ENCODE measurements at places on chromosomes 5 and 9. TPM values are rescaled to one million over a fixed set of nuclear protein-coding genes. Genes with fewer than 3 reads are reported as not detected.

PCDHGA9 gene
- total RNA-seq, result 0.34 TPM

DNA sequence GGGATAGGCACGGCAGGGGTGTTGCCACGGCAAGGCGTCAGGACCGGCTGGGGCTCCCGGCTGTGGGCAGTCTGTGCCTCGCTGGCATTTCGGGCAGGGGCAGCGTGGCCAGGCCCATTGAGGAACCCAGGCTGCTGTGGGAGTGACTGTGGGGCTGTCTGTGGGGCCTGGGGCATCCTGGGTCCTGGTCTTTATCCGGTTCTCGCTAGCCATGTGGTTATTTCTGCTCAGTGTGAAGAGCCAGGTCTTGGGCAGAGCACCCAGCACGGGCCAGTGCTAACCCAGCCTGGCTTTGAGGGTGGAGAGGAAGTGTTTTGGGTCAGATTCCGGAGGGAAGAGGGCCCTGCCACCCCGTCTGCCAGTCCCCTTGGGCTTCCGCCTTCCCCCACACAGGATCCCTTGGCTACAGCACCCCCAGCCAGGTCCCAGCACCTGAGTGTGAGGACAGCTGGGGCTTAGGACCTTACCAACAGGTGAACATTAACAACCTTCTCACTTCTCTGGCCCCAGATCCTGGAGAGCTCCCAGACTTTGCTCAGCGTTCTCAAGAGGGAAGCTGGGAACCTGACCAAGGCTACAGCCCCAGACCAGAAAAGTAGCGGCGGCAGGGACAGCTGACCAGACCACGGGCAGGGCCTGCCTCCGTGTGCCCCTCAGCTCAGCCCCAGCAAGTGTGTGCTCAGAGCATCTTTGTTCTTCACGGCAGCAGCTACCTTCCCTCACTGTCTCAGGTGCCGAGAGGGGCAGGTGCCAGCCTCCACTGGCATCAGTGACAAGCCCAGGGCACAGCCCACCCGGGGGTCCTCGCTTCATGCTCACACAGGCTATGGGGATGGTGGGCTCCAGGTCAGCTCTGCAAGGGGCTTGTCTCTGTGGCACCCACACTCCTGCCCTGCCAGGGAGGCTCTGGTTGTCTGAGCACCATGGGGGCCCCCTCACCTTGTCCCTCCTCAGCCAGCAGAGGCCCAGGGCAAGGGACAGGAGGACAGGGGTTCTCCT is 1.1 kb downstream of the SSNA1 start:
- DNase-seq, result no peak

- no peak for DNase-seq
Observed at GRCh38 chr5:10653043-10653442, 89.2 kb downstream of the ANKRD33B start.

DNA sequence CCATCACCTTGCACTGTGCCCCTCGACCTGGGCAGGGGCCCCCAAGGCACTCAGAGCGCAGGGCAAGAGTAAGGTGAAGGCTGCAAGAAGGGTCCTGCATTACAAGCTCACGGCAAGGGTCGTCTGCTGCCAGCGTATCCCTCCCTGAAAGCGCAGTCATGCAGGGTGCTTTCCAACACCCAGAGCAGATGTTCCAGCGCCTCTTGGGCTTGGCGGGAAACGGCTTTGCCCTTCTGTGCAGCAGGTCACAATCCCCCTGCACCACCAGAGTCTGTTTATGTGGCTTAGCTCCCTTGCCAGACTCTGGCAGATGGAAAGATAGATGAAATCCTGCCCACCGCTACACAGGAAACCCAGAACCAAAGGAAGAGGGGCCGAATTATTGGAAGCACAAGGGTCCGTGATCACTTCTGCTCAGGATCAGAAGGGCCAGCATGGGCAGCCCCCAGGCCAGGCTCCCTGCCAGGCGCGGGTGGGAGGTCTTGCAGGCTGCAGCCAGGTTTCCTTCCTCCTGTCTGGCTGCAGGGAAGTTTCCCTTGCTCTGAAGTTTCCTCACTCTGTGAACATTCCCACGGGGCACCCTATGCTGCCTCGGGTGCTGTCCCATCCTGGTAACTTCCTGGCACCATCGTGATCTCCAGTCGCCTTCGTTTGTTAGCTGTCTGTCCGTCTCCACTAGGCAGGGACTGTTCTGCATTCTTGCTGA is 132.2 kb downstream of the ZNF354C start:
- no peak for DNase-seq

ZNG1C gene
- total RNA-seq, result 28.4 TPM

GRCh38 chr9:124101969-124102345 is 90.4 kb downstream of the LHX2 start:
- DNase-seq, result no peak

TGFBR1 gene
- 26.6 TPM for total RNA-seq

DNA sequence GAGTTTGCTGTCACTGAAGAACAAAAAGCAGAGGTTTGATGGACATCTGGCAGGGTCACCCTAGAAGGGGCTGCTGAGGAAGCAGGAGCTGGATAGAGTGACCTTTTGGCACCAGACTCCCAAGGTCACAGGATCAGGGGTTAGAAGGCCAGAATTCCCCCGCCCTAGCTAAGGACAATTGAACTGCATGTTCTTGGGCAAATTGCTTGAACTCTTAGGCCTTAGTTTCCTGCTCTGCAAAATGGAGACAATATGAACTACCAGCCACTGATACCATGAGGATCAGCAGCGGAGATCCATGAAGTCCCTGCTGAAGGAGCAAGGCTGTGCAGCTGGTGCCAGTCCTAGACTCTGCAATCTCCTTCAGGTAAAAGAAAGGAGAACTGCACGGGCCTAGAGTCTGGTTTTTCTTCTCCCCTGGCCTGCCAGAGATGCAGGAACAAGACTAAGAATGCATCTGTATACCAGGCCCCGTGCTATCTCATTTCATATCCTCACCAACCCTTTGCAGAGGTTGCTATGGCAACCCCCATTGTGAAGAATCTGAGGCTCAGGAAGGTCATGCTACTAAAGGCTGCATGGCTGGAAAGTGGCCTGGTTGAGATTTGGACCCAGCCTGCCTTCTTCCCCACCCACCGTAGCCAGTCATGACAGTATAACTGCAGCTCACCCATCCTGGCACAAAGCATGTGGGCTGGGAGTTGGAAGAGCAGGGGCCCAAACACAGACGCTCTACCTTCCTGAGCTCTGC is 33.7 kb downstream of the CAMK2A start:
- no peak for DNase-seq

GRCh38 chr5:61051267-61051666 is 106.3 kb downstream of the NDUFAF2 start:
- peak; percentile 47 for DNase-seq

DNA sequence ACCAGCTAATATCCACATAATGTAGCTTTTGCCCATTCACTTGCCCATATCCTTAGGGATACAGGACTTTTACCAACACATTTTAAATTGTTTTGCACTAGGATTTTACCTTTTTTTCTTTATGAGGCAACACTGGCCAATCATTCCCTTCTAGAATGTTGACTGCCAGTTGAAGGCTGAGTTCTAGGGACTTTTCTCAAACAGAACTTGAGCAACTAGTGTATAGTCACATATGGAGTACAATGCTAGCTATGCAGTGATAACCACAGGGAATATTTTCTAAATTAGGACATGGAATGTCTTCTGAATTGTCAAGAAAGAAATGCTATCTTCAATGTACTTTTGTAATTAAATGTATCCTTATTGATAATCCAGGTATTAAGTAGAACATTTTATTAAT is 133.6 kb downstream of the OXCT1 start:
- no peak for DNase-seq

GRCh38 chr5:156584871-156585270 is 257.9 kb downstream of the SGCD start:
- no peak for DNase-seq

- no peak for DNase-seq
Observed at GRCh38 chr5:164422400-164422799, 917.0 kb downstream of the MAT2B start.

DNA sequence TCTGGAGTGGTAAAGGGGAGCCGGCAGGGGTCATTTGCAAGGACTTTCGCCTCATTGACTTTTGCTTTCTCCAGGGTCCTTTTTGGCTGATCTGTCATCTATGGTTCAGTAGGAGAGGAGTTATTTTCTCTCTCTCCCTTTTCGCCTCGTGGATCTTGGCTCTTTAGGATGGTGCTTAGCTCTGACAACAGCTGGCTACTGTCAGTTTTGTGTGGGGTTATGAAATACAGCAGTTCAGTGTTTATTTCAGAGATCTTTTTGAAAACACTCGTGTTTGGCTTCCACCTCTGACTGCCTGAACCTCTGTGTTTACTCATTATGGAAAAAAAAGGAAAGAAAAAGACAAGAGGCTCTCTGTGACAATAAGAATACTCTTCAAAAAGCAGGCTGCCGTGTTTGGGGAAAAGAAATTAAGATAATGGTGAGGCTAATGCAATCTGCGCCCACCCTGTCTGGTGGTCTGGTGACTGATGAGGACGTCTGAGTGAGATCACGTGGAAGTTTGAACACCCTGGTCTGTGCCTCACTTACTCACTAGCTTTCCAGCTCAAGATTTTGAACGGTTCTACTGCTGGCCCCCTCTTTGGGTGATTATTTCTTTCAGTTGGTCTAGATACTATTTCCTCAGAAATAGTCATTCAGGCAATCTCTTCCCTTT is 567.7 kb downstream of the CAAP1 start:
- DNase-seq, result no peak

- DNase-seq, result no peak
Observed at GRCh38 chr9:91090130-91090410, 271.6 kb downstream of the AUH start.

LCN12 gene
- total RNA-seq, result 4.2 TPM

DNA sequence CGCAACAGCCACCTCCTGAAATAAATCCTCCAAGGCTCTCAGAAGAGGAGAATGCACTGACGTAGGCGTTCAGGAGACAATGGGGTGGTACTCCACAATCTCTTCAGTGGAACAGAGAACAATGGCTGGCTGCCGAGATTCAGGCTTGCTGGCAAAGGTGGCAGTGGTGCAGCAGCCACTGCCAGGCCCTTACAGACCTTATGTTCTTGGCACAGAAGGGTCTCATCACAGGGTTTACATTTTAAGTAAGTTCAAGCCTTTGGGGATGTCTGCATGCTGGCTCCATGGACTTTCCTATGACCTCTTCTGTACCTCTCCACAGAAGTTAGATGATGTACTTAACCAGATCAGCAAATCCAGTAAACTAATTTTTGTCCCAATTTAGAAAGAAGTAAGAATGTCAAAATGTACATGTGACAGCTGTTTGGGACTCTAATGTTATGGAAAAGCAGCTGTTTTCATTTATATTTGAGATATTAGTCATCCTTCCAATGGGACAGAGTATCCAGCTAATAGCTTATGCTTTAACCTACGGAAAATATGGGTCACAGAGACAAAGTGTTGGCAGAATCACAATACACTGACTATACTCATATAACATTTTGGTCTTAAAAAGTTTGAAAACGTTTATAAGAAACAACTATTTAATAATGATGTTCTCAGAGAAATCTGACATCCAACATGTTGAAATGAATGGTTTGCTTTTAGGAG is 180.9 kb downstream of the MAPKAP1 start:
- no peak for DNase-seq

All from HCT116 (cell line).